ENCODE measurements at places on chromosomes 1 and 21.

- DNase-seq = no peak
Observed at GRCh38 chr1:219340796-219341195, 167.1 kb downstream of the LYPLAL1 start.

DNA sequence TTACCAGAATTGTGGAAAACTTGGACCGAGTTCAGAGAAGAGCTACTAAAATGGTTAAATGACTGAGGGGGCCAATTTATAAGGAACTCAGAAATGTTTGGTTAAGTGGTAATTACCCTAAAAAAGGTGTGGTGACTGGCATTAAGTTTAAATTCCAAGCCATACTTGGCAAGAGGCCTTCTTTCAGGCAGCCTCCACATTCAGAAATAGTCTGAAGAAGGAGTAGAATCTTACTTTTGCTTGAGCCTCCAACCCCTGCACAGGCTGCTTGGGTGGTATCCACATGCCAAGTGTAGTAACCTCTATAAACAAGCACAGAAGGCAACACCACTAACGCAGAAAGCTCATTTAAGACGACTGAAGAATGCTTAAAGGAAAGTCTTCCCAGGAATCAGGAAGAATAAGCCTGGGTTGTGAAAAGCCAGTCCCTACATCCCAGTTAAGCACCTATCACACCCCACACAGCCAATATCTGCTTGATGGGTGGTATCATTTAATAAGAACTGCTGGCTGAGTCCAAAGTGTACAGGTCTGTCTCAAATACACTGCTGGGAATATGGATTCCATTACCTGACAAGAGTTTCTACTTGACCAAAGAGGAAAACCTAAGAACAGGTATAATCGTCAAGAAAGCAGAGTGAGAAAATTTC lies 13.7 kb upstream of the GORAB start:
- DNase-seq = no peak

GRCh38 chr1:183885142-183885735 lies 80.3 kb downstream of the RGL1 start:
- no peak for DNase-seq

- DNase-seq = no peak
Observed at GRCh38 chr1:197902131-197902453, 338 bp upstream of the C1orf53 start.

- DNase-seq = no peak
Observed at GRCh38 chr1:162081316-162081715, 11.8 kb downstream of the NOS1AP start.

- DNase-seq = no peak
Observed at GRCh38 chr1:224472806-224473205, 38.2 kb upstream of the WDR26 start.

DNA sequence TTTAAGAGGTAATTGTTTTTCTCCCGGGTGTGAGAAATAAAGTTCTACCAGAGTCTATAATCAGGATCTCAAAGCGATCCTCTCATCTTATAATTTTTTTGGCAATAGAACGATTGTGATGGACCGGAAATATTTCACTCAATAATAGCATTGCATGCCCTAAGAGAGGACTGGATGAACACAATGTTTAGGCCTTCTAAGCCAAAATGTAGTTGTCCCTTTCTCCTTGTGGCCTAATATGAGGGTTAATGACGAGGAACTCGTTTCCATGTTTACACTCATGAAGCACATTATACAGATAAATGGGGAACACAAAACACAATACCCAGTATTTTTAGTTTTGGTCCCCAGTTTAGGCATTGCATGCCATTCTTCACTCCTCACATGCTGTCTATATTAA lies 5.9 kb downstream of the TBX15 start:
- DNase-seq = no peak

- DNase-seq = no peak
Observed at GRCh38 chr1:230340526-230341161, 85.5 kb downstream of the PGBD5 start.

- no peak for DNase-seq
Observed at GRCh38 chr1:13407811-13408210, 2.4 kb upstream of the PRAMEF20 start.
